ENCODE measurements at places on chromosomes 16 and 17. TPM values are rescaled to one million over a fixed set of nuclear protein-coding genes. Genes with fewer than 3 reads are reported as not detected.

The SPNS3 gene
- total RNA-seq, result not detected

The ACSM2B gene
- total RNA-seq, result not detected

The GAST gene
- total RNA-seq, result not detected

The SPATA32 gene
- total RNA-seq, result not detected

The SLC38A8 gene
- not detected for total RNA-seq

The TEKT3 gene
- under 0.01 TPM for total RNA-seq

The TOM1L1 gene
- 5.8 TPM for total RNA-seq

The ARHGAP44 gene
- total RNA-seq, result 0.32 TPM
